Smooth muscle cell of bladder (primary cell): ENCODE measurements at places on chromosomes 12 and 14. TPM values are rescaled to one million over a fixed set of nuclear protein-coding genes. Genes with fewer than 3 reads are reported as not detected.

RDH16 gene
- 0.09 and 0.14 TPM in 2 replicates for total RNA-seq

TWF1 gene
- 144 and 146 TPM in 2 replicates for total RNA-seq

KLRK1 gene
- total RNA-seq: not detected in 2 replicates

CD69 gene
- total RNA-seq: 0.14 TPM in 1 of 2 replicates, not detected in the other

ARHGAP9 gene
- total RNA-seq: 0.09 and 0.28 TPM in 2 replicates

GUCY2C gene
- total RNA-seq: not detected in 2 replicates

ADCY4 gene
- 3.4 and 5.3 TPM in 2 replicates for total RNA-seq

CLEC1B gene
- total RNA-seq: not detected in 2 replicates

RAD9B gene
- 0.14 and 0.46 TPM in 2 replicates for total RNA-seq

EGLN3 gene
- 0.71 and 2.9 TPM in 2 replicates for total RNA-seq

CCDC177 gene
- under 0.01 TPM in 2 replicates for total RNA-seq

SLC6A15 gene
- total RNA-seq: 16.8 and 17.6 TPM in 2 replicates

TGM1 gene
- 0.71 and 1.6 TPM in 2 replicates for total RNA-seq

DTX1 gene
- 0.18 TPM in 1 of 2 replicates, not detected in the other for total RNA-seq

TAS2R42 gene
- not detected in 2 replicates for total RNA-seq

ARHGEF40 gene
- total RNA-seq: 16.4 and 17.3 TPM in 2 replicates

A2ML1 gene
- total RNA-seq: 0.09 and 0.14 TPM in 2 replicates

KRT6C gene
- total RNA-seq: not detected in 2 replicates

FAM216A gene
- total RNA-seq: 11.2 and 14.7 TPM in 2 replicates

IFI27L1 gene
- 15.9 and 17.7 TPM in 2 replicates for total RNA-seq

PPFIBP1 gene
- 55.5 and 92.5 TPM in 2 replicates for total RNA-seq

KCNJ8 gene
- 10.8 and 19.8 TPM in 2 replicates for total RNA-seq

SCN8A gene
- total RNA-seq: 3.0 and 12.7 TPM in 2 replicates

FLVCR2 gene
- total RNA-seq: 0.71 and 0.92 TPM in 2 replicates

TMTC2 gene
- total RNA-seq: 36.4 and 49.8 TPM in 2 replicates

RNASE3 gene
- total RNA-seq: not detected in 2 replicates

MGST1 gene
- total RNA-seq: 66.4 and 69.8 TPM in 2 replicates

CPM gene
- 3.0 and 7.3 TPM in 2 replicates for total RNA-seq

FSCB gene
- not detected in 2 replicates for total RNA-seq

C14orf180 gene
- total RNA-seq: not detected in 2 replicates

POTEG gene
- total RNA-seq: not detected in 2 replicates

ALG10B gene
- total RNA-seq: 1.4 and 2.4 TPM in 2 replicates

INSM2 gene
- not detected in 2 replicates for total RNA-seq

ERBB3 gene
- total RNA-seq: 0.28 TPM in 2 replicates

DEPDC4 gene
- 0.55 and 0.71 TPM in 2 replicates for total RNA-seq

SLC25A47 gene
- not detected in 2 replicates for total RNA-seq

TRIM9 gene
- total RNA-seq: under 0.01 and 0.18 TPM in 2 replicates
